ENCODE measurements at places on chromosomes 6 and 20.

DNA sequence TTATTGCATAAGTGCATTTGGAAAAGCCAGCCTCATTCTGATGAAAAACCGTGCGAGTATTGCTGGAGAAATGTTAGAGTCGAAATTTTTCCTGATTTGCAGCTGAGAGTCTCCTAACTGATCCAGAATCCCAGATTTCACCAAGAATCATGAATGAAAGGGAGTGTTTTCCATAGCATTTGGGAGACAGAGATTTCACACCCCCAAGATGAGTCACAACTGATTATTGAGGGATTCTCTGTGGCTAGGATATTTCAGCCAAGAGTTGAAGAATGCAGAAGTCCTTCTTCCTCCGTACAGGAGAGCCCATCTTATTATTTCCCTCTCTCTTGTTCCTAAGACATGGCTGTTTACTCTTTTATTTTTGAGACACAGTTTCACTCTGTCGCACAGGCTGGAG is 82.2 kb upstream of the SALL4 start:
- DNase-seq: no peak

GRCh38 chr6:30647242-30648116 is 546 bp downstream of the C6orf136 start:
- peak; percentile 83 for DNase-seq

DNA sequence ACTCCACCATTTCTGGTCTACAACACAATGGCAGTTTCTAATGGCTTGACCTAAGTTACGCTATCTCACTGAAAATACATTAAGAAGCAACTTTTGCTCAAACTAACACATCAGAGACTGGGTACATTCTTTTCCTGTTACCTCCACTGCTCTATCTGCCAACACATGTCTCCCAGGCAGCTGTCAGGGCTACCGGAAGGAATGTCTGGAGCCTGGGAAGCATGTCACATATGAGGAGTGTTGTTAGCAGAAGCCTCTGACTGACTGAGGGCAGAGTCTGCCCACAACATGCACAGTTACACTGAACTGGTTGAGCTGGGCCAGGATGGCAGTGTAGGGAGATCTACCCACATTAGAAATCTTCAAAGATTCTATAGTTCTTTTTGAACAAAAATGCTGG is 264.5 kb downstream of the KIF16B start:
- no peak for DNase-seq

DNA sequence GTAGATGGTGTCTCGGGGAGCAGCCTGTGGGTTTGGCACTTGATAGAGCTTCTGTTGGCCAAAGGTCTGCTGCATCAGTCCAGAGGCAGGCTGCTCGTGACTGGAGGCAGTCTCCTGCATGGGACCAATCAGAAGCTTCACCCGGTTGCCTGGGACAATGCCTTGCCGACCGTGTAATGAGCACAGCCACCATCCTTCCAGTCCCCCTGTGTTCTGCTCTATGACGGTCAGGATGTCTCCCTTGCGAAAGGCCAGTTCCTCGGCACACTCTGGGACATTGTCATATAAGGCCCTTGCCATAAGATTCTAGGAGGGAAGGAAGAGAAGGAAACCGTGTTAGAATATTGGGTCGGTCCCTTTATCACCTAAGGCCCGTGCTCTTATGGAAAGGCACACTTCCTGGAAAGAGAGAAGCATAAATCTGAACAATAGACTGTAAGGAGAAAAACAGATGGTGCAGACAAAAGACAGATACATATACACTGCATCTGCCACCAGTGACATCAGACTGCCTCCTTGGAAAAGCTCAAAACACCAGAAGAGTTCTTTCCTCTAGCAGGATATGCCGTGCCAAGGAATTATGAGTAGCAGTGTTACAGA is 18.9 kb downstream of the NEDD9 start:
- DNase-seq: no peak

DNA sequence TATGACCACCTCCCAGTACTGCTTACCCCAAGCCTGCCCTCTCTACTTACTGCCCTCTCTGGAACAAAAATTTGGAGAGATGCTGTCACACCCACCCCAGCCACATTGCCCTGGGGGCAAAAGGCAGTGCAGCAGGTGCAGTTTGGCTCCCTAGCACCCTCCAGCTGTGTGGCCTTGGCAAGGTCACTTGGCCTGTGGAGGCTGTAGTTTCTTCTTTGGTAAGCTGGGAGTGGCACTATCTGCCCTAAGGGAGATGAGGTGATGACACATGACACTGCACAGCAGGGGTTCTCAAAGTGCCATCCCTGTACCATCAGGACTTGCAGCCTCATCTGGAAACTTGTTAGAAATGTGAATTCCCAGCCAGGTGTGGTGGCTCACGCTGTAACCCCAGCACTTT is 44.8 kb downstream of the TAF8 start:
- no peak for DNase-seq

- DNase-seq: peak; percentile 55
Observed at GRCh38 chr6:53718597-53719460, 53.3 kb upstream of the KLHL31 start.

DNA sequence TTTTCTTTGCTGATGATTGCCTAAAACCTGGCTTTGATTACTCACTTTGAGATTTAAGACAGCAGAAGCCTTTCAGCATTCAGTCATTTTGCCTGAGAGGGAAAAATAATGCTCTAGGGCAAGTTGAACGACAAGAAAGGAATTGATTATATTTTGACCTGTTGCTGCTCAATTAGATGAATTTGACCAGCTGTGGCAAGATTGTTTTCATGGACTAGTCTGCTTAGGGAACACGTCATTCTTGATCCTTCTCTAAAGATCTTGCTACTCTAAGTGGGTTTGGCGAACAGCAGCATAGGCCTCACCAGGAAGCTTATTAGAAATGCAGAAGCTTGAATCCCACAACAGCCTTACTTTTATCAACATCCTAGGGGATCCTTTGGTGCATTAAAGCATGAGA is 59.7 kb upstream of the PHACTR1 start:
- no peak for DNase-seq

- DNase-seq: no peak
Observed at GRCh38 chr6:97864826-97865225, 581.8 kb upstream of the MMS22L start.

DNA sequence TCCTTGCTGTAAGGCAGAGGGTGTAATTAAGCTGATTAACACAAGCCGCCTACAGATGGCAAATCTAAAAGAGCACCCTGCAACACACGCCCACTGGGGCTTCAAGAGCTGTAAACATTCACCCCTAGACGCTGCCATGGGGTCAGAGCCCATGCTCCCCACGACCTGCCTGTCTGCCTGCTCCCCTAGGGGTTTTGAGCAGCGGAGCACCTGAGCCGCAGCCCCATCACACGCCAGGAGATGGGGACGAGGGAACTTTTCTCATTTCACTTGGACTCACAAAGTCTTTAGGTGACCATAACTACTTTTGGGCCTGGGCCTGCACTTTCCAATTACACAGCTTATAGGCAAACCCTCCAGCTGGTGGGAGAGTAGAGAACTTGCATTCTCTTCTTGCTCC is 99.0 kb upstream of the SOX4 start:
- no peak for DNase-seq

DNA sequence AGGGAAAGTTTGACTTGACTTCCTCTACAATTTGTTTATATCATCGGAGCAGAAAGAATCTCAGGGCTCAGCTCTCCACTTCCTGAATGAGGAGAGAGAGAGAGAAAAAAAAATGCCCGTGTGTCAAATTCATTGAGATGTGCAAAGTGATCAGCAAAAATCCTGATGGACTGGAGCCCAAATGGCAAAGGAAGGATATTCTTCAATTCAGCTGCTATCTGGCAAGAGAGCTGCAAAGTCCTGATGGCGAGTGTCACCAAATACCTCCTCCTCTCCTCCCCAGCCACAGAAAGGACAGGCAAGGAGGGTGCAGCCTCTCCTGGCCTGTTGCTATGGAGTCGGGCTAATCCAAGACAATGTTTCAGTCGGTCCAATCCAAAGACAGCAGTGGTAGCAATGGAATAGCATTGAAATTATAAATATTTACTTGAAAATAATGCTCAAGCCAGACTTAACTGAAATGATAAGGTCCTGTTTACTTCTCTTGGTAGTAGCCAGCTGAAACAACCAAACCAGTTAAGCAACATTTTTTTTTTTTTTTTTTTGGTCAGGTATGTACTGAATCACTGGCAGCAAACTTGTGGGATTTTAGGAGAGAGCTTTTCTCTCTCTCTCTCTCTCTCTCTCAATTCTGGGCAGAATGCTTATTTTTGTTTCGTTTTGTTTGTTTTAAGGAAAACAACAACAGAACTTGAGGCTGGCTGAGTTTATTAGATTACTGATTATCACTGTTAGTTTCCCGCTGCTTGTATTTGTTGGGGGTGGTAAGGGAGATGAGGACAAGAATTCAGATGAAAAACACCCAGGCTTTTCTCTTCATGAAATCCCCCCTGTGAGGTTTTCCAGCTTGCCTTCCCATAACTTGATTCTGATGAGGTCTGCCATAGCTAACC is 204.2 kb downstream of the BCAS1 start:
- DNase-seq: no peak

GRCh38 chr20:52936351-52937340 is 35.5 kb upstream of the TSHZ2 start:
- no peak for DNase-seq

- DNase-seq: no peak
Observed at GRCh38 chr20:51756653-51757052, 11.5 kb downstream of the ATP9A start.

- DNase-seq: no peak
Observed at GRCh38 chr6:41739041-41739440, 3.6 kb upstream of the TFEB start.

DNA sequence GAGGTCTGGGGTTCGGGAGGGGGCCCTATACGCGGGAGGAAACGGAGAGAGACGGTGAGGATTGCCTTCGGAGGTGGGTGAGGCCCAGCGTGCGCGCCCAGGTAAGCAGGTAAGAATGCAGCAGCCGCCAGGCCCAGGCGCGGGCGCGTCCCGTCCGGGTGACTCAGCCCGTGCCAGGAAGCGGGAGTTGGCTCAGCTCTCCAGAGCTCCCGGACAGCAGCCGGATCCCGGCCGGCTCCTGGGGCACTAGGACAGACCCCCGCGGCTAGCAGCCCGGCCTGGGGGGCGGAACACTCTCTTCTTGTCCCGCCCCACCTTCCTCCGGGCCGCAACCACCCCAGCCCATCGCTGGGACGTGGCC is 1.5 kb upstream of the MDFI start:
- no peak for DNase-seq

DNA sequence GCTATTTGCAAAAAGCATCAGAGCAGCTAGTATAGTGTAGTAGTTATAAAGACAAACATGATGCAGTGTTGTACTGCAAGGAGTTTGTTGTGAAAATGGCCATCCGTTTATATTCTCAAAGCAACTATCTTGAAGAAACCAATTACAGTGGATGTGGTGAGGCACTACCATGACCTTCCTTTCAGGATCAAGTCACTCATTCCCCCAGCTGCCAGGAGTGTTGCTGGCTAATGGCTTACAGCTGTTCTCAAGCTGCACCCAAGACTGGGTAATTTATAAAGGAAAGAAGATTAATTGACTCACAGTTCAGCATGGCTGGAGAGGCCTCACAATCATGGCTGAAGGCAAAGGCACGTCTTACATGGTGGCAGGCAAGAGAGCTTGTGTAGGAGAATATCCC is 29.0 kb downstream of the ADGRF4 start:
- DNase-seq: no peak

Measured in germinal center (tissue), 1 donor.